Immature natural killer cell (primary cell): ENCODE measurements at places on chromosomes 4 and X. TPM values are rescaled to one million over a fixed set of nuclear protein-coding genes. Genes with fewer than 3 reads are reported as not detected.

Gene XG
- not detected for polyA plus RNA-seq

DNA sequence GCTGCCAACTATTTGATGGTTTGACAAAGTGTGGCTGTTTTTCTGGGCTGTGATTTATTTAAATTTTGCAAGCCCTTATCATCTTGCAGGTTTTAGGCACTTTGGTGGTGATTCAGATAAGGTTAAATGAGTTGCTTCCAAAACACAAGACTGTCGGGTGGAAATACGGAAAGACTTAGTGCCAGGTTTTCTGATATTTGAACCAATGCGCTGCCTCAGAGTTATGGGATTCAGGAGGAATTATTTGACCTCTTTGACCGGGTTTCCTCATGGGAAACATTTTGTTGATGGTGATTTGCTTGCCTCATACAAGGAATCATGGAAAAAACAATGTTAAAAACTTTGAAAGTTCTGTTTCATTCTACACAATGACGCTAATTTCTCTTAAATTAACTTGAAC is 136.1 kb upstream of the MAP9 start:
- DNase-seq: no peak

DNA sequence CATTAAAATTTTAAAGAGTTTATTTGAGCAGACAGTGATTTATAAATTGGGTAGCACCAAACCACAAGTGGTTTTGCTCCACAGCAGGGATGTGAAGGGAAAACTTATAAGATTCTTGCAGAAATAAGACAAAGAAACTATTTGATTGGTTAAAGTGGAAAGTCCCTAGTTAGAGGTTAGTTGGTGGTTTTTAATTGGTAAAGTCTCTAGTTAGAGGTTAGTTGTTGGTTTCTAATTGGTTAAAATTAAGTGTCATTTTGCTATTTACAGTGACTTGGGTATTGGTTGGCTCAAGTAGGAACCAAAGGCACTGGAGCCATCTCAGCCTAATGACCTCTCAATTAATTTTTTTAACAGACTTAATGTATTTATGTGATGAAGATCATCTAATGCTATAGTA is 23.0 kb downstream of the ATG4A start:
- no peak for DNase-seq

- DNase-seq: no peak
Observed at GRCh38 chr4:47193179-47193578, 161.8 kb downstream of the GABRB1 start.

Gene UGT2A3
- not detected for polyA plus RNA-seq

- no peak for DNase-seq
Observed at GRCh38 chr4:102580463-102580842, 79.3 kb downstream of the NFKB1 start.

- DNase-seq: no peak
Observed at GRCh38 chrX:47321386-47321785, 49.0 kb upstream of the ZNF157 start.

GRCh38 chr4:98744372-98745150 is 86.2 kb upstream of the TSPAN5 start:
- no peak for DNase-seq

Gene SSX3
- polyA plus RNA-seq: not detected

DNA sequence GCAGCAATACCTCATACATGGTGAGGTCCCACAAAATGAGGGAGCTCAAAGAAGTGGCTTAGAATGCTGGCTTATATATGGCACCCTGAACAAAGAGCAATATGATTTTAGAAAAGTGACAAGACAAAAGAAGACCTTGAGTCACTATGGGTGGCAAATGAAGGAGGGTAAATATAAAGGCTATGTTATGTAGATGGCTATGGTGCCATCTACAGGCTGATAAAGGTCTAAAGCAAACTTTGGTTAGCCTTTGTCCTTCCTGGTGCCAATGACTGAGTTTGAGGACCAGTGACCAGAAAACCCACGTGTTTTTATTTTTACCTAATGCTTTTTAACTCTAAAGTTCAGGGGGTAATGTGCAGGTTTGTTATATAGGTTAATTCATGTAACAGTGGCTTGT is 151.8 kb downstream of the CCNG2 start:
- no peak for DNase-seq

Gene NAP1L3
- not detected for polyA plus RNA-seq

- DNase-seq: no peak
Observed at GRCh38 chrX:25389266-25389665, 373.5 kb upstream of the ARX start.

GRCh38 chr4:185903205-185903604 is 91.2 kb upstream of the SORBS2 start:
- DNase-seq: no peak

DNA sequence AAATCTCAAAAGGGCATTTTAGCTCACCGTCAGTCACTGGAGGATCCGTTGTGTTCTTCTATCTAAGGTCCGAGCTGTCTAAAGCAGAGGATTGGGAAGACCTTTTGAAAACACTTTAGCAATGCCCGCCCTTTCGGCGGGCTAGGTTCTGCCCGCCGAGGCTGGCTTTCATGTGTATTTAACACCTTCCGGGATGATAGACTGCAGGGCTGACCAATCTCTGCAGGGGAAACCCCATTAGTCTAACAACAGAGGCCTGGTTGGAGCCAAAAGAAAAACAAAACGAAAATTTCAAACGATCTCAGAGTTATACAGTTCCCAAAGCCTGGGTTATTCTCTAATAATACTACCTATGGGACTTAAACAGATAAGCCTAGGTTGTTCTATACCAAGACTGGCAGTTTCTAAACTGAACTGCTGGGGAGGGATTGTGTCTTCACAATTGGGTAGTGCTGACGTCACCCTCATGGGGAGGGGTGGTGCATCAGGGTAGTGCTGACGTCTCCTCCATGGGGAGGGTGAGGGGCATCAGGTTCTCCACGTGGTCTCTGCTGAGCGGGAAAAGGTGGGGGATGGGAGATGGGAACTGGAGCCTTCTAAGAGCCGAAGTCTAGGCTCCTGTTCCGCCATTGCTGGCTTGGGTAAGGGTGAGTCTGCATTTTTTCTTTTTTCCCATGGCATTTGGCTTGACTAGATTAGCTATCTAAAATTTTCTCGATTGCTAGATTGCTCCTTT is 14.8 kb upstream of the CUL4B start:
- DNase-seq: no peak

Gene UCHL1
- polyA plus RNA-seq: not detected

- DNase-seq: no peak
Observed at GRCh38 chr4:23613782-23614181, 276.1 kb downstream of the PPARGC1A start.

DNA sequence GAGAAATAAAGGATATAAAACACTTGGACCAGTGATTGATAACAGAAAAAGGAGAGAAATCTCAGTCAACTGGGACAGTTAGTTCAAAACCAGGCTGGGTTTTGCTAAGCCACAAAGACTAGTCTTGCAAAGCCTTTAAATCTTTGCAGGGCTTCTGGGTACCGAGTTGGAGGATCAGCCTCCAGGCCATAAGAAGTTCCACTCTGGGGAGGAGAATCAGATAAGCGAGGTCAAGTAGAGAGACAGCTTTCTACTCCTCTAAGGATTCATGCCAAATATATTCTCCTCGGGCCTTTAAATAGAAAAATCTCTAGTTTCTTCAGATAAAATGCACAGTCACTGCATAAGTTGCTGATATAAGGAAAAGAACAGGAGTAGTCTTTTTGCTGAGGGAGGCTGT is 92.7 kb downstream of the MFAP3L start:
- no peak for DNase-seq

Gene TDO2
- polyA plus RNA-seq: not detected
